ENCODE measurements at places on chromosomes 4 and X. TPM values are rescaled to one million over a fixed set of nuclear protein-coding genes. Genes with fewer than 3 reads are reported as not detected.

GRCh38 chr4:183201331-183201730 lies 102.3 kb downstream of the WWC2 start:
- no peak for DNase-seq

DNA sequence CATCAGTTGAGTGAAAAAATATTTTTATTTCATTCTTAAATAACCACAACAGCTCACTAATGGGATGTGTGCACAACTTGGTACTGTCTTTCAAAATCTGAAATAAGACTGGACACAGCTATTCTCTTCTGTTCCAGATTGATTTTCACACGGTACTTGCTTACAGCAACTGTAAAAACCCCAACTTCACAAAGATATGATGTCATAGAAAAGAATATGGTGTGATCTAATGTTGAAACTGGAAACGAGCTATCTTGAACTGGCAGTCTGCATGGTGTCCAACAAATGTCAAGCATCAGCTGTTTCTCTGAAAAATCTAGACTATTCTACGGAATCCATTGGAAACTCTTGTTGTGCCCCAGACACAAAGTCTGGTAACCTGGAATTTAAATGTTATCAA lies 14.7 kb downstream of the HELQ start:
- DNase-seq, result no peak

DNA sequence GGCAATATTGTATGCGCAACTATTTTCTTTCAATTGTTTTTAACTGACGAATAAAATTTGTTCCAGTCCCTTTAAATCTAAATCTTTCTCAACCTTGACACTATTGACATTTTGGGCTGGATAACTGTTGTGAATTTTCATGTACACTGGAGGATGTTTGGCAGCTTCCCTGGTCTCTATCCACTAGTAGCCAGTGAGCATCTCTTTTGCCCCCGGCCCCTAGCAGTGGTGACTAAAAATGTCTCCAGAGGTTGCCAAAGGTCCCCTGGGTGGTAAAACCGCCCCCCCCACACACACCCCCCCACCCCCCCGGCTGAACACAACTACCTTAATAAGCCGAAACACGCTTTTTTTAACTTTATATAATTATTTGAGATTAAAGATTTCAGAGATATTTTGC lies 514 bp downstream of the FANCB start:
- DNase-seq, result no peak

DNA sequence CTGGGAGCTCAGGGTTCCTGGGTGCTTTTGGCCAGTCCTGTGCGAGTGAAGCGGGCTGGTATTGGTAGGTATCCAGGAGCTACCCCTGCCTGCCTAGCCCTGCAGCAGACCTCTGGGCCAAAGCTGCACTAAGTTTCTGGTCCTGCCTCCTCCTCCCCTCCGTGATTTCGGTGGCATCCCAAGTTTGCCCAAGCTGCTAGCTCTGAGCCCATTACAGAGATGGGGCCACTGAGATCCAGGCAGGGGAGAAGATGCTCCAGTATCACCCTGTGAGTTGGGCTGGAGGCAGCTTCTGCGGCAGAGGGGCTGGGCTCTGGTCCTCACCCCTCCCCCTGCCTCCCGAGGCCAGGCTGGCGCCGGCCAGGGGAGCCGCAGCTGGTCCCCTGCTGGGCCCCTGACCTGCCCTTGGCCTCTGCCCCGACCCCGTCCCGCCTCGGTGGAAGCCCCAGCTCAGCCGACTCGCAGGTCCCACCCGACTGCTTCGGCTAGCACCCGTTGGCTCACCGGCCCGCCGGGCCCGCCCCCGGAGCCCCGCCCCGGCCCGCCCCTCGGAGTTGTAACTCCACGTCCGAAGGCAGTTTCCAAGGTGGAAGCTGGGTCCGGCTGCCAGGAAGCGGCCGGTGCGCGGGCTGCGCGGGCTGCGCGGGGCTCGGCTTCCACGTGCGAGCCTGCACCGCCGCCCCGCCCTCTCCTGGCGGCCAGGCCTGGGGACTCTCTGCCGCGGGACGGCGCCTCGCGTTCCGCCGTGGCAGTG lies at the start of gene DUSP9:
Gene DUSP9 (plus strand): TSS at position 584 of the 754 bp plus-strand sequence. CDS start 751 bp downstream, outside the sequence.
- no peak for DNase-seq

Gene HGFAC
- total RNA-seq, result not detected

Gene BEX5
- total RNA-seq, result 4.7 TPM

Gene EDNRA
- total RNA-seq, result 64.8 TPM

Gene CNGA1
- total RNA-seq, result not detected

Gene ADH1A
- total RNA-seq, result not detected

- no peak for DNase-seq
Measured at GRCh38 chr4:31020363-31020762, 300.2 kb downstream of the PCDH7 start.

DNA sequence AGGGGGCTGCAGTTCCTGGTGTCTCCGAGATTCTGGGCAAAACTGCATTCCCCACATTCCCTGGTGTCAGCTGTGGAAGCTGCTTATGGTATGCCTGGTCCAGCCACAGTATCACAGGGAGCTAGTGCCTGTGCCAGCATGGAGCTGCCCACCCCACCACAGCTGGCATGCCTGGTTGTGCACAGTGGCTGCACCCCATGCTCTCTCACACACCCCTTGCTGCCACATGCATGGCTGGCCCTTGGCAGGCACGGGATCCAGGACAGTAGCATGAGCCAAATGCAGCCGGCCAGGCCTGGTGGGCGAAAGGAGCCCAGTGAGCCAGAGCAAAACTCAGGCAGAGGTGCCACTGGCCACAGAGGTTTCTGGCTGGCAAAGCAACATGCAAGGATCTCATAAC lies 418.0 kb upstream of the SPOCK3 start:
- DNase-seq, result no peak

DNA sequence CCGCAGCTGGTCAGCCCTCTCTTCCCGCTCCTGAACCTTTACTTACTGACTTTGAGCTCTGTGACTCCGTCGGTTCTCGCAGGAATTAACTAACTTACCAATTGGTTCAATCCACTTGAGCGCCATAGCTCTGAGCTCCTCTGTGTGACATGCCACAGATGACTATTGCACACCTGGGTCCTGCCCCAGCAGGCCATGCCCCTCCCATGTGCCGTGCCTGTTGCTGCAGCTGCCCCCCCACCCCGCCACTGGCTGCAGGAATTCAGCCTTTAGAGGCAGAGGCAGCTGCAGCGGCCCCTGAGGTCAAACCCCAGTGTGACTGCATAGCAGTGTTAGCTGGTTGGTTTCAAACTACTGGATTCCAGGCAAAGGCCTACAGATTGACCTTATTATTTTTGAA lies 70.6 kb downstream of the MTMR1 start:
- peak; percentile 46 for DNase-seq

- DNase-seq, result no peak
Measured at GRCh38 chr4:136823020-136823419, 709.3 kb downstream of the PCDH18 start.

Gene TMEM31
- total RNA-seq, result not detected

DNA sequence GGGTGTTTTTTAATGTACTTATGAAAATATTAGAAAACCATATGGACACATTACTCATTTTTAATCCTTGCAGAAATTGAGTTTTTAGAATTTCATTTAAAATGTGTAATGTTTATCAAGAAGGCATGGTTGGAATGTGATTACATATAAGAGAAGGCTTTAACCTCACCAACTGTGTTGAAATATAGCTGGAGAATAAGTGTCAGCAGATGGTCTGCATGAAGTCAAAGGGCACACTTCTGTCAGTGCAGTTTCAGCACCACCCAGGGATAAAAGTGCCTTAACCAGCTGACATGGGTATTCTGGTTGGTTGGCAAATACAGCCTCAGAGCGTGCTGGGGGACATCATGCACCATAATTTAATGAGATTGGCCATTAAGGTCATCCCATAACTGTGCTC lies 21.2 kb upstream of the ANTXR2 start:
- no peak for DNase-seq

Gene BEX1
- total RNA-seq, result 5.9 TPM

- no peak for DNase-seq
Measured at GRCh38 chr4:11548597-11549082, 119.9 kb upstream of the HS3ST1 start.

- no peak for DNase-seq
Measured at GRCh38 chr4:64121803-64122202, 287.4 kb downstream of the TECRL start.

- DNase-seq, result no peak
Measured at GRCh38 chr4:98662626-98663225, 4.3 kb upstream of the TSPAN5 start.

GRCh38 chrX:129641941-129642340 lies 12.8 kb downstream of the APLN start:
- no peak for DNase-seq

GRCh38 chrX:20263474-20263873 lies 3.2 kb downstream of the RPS6KA3 start:
- no peak for DNase-seq

DNA sequence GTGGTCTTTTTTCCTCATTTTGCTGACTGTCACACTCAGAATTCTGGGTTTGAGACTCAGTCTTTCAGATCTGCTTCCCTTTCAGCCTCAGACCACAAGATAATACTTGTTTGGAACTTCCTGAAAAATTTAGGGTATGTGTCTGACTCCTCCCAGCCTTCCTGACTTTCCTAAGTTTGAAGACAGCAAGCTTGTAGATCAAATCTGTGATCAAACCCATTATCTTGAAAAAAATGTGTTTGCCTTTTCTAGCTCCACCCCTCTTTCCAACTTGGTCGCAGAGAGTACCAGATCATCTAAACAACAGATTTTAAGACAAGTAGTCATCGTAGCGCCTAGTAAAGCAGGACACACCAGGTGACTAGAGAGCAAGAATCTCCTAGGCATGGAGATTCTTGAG lies 9.9 kb downstream of the BCAP31 start:
- DNase-seq, result no peak

DNA sequence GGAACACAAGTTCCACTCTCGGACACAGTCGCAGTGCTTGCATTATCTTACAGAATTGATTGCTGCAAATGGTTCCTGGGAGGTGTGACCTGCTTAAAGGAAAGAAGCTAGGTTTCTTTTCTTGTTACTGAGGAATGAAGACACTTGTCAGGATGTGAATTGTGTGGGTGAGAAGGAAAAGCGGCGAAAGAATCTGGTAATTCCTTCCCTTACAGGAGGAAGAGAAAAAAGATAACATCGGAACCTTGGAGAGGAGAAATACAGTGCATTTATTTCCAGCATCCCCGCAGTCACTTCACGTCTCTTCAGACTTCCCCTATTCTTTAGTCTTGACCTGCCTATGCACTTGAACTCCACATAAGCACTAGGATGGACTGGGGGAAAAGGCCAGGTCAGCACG lies 389 bp upstream of the CCSER1 start:
- no peak for DNase-seq

DNA sequence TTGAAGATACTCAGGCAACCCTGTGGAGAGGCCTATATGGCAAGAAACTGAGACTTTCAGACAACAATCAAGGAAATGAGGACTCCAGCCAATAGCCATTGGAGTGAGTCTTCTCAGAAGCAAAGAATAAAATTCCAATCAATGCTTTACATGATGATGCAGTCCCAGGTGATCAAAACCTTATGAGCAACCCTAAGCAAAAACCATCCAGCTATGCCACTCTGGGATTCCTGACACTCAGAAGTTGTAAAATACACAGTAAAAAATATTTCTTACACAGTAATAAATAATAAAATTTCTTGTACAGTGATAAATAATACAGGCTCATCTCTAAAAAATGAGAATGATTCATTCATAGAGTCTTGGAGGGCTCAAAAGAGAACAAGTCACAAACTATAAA lies 150.6 kb downstream of the IL15 start:
- DNase-seq, result no peak

Gene GK
- 5.7 TPM for total RNA-seq

DNA sequence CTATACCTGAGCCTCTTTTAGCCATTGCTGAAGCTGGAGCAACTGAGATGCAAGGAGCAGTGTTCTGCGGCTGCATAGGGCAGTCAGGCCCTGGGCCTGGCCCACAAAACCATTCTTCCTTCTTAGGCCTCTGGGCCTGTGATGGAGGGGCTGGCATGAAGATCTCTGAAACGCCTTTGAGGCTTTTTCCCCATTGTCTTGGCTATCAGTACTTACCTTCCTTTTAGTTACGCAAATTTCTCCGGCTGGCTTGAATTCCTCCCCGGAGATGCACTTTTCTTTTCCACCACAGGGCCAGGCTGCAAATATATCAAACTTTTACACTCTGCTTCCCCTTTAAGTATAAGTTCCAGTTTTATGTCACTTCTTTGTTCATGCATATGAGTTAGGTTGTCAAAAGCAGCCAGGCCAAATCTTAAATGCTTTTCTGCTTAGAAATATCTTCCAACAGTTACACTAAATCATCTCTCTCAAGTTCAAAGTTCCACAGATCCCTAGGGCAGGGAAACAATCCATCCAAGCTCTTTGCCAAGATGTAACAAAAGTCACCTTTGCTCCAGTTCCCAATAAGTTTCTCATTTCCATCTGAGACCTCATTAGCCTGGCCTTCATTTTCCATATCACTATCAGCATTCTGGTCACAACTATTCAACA lies 194.4 kb upstream of the PCDH7 start:
- no peak for DNase-seq

GRCh38 chr4:145308598-145308997 lies 128.2 kb upstream of the OTUD4 start:
- no peak for DNase-seq

DNA sequence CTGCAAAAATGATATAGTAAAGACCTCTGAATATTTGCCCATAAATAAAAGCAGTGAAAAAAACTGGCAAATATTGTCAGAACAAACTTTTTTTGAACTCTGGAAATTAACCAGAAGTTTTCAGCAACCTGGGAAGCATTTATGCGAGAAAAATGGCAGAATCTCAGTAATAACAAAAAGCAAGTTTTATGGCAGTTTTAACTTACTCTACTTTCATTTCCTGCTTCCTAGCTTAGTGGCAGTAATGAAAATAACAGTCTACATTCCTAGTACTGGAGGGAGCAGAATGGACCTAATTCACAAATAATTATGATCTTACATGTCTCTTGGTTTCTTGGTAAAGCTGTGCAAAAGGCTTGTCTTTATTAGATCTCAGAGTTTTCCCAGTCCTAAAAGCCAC lies 460.1 kb downstream of the NAF1 start:
- DNase-seq, result no peak

Gene MSANTD1
- not detected for total RNA-seq

Gene RWDD4
- total RNA-seq, result 24.9 TPM

Gene GNRHR
- not detected for total RNA-seq

GRCh38 chr4:152572417-152573086 lies 36.7 kb upstream of the FBXW7 start:
- DNase-seq, result no peak

Data from right atrium auricular region (tissue), 2 donors.